ENCODE measurements at places on chromosomes 16 and 17. TPM values are rescaled to one million over a fixed set of nuclear protein-coding genes. Genes with fewer than 3 reads are reported as not detected.
A peak's percentile ranks its signal among the peaks of the same experiment; 100 is the strongest.

The WNT3 gene
- total RNA-seq = not detected

- no peak for DNase-seq
Observed at GRCh38 chr17:76909971-76910760, 42.0 kb downstream of the MGAT5B start.

DNA sequence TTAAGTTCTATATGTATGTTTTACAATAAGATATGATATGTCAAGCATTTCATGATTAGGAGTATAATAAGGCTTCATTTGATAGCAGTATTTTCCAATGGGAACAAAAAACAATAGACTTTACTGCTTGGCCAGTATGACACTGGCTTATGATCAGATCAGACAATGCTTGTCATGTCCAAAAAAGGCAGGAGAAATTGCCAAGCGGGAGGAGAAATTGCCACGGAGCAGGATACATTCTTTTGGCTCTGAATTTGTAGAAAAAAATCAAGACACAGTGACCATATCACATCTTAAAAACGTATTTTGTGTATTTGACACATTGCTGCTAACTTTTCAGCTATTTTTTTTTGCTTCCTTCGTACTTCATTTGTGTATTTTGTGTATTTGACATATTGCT, 404.1 kb downstream of the CNTNAP4 start:
- no peak for DNase-seq

GRCh38 chr17:74110467-74110866, 93.0 kb upstream of the RPL38 start:
- DNase-seq = no peak

DNA sequence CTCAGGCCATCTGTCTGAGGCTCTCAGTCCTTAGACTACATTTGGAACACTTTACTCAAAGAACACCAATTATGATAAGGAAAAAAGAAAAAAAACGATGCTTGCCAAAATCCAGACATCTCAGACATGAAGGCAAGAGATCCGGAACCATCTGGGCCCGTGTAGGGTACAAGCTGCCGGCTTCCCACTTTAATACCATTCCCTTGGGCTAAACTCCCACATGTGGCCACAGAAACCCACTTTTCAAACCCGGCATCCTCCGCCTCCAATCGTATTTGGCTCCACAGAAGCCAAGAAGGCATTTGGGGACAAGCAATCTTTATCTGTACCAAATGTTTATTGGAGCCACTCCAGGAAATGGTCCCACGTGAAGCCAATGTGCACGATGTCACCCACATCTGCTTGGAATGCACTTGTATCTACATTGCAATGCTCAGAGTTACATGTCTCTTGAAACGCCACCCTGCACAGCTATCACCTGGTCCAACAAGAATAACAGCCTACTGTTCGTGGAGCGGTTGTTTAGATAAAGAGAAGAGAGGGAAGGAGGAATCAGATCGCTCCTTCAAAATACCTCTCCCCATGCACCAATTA, 33.5 kb downstream of the XYLT1 start:
- DNase-seq = no peak

GRCh38 chr16:21589551-21589950, 9.8 kb upstream of the METTL9 start:
- no peak for DNase-seq

GRCh38 chr17:2233441-2233947, 70.1 kb downstream of the SMG6 start:
- DNase-seq = peak; percentile 58

The TP53TG3C gene
- total RNA-seq = not detected
